ENCODE measurements at places on chromosomes 6 and 20.

DNA sequence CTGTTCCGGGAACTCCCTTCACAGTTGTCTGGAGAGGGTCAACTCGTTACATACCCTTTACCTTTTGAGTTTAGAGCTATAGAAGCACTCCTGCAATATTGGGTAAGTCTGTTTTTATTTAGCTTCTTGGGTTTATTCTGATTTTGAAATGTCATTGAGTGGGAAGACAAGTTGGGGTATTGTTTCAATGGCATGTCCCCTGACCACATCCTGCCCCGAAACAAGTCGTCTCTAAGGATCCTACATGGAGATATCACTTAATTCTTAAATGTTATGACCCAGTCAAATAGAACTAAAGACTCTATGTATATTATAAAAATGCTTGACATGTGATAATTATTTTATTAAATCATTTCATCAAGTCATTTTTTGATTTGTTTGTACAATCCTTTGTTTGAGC, 9.6 kb downstream of the MRS2 start:
- no peak for DNase-seq

GRCh38 chr6:129744201-129744879, 34.4 kb upstream of the ARHGAP18 start:
- DNase-seq, result no peak

GRCh38 chr6:30020626-30021025, 40.4 kb upstream of the POLR1H start:
- DNase-seq, result no peak

- DNase-seq, result no peak
Observed at GRCh38 chr6:39344821-39345280, 22.3 kb upstream of the KCNK16 start.

GRCh38 chr6:136324686-136325380, 35.2 kb upstream of the BCLAF1 start:
- DNase-seq, result no peak

DNA sequence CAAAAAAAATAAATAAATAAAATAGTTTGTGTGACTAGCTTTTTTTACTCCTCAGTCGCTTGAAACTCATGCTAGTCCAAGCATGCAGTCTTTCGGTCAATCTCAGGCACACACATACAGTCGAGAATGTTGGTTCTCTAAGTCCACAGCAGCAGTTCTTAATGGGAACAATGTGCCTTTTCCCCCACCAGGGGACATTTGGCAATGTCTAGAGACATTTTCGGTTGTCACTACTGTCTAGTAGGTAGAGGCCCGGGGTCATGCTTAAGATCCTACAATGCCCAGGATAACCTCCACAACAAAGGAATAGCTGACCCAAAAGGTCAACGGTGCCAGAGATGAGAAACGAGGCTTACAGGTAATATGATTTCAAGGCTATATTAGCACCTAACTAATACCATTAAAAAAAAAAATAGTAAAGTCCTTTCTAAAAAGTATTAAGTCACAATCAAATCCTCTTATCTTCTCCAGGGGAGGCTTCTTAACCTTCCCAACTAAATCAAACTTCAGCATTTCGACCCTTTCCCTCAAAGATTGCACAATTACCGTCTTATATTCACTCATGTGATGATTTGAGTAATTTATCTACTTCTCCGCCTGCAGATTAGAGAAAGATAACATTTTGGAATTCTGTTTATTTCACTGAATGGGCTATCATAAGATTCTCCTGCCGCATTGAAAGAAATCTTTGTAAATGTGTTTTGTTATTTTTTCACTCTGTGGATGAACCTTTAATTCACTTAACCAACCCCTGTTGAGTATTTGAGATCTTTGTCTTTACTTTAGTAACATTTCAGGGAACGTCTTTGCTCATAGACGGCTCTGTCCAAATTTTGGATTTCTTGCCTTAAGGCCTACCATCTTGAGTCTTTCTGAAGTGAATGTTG, 8.1 kb upstream of the SALL4 start:
- DNase-seq, result no peak

DNA sequence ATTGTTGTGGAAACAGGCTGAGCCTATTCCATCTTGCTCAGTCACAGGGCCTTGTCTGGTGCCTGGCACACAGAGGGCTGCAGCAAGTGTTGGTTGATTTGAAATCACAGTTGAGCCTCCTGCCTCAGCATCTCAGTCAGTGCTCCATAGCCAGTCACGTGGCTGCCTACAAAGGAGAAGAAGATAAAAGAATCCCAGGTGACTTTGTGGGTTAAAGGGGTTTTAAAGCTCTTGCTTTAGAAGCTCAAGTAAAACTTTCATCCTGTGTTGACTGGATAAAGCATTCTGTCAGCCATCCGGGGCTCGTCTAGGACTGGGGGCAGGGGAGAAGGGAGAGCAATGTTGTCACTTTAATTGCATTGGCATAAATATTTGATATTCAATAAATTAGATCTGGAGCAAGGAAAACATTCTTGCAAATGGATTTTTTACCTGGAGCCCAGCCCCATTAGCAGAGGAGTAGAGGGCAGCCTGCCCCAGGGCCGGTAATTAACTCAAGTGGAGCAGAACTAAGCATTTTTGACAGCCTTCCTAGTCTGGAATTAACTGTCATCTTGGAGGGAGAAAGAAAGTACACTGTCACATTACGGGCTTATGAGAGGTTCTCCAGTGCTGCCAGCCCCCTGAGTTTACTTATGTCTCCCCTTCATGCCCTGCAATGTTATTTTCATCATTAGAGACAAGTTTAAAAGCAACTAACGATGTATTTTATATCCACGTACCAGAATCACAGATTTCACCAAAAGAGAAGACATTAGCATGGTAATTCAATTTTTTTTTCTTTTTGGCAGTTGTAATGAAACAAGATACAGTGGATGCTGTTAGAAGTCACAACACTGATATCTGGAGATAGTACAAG, 71.7 kb upstream of the GTSF1L start:
- no peak for DNase-seq

DNA sequence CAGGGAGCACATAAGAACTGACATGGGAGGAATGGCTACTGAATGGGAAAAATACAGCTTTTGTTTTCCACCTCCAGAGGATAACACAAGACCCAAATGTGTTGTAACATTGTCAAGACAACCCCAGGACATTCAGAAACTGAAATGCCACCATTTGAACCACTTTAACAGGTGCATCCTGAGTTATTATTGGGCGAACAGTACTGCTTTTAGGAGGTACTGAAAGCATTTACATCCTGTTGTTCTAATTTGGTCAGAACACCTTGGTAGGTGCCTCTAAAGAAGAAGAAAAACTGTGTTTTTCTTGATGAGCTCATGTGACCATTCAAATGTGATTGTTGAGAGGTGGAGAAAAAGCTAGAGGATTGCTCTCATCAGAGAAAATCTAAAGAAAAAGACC, 6.4 kb upstream of the TXNDC5 start:
- DNase-seq, result no peak

- DNase-seq, result no peak
Observed at GRCh38 chr6:168193816-168194721, 115.1 kb upstream of the FRMD1 start.
